ENCODE measurements at places on chromosomes 2 and 18.

- no peak for DNase-seq
These were observed 385.4 kb downstream of the SOX11 start for GRCh38 chr2:6077585-6077984.

DNA sequence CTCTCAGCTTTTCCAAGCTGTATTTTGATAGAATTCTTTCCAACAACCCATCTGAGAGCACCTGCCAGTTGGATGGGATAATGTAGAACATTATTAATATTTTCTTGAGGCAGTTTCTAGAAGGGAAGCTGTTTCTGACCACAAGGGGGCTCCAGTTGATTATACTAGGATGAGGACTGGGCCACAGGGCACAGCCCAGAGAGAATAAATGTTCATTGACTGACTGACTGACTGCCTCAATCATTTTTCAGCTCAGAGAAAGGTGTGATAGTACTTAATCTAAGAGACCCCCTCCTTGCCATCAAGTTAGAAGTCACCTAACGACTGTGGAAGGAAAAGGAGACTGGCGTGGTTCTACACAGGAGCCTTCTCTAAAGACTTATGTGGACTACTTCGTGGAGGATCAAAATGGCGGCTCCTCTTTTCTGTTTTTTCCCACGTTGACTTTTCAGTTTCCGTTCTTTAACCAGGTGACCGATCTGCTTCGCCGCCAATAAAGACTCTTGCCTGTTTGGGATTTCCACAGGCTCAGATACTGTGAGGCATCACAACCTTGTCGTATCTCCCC, 31.9 kb upstream of the CREG2 start:
- peak; percentile 56 for DNase-seq

DNA sequence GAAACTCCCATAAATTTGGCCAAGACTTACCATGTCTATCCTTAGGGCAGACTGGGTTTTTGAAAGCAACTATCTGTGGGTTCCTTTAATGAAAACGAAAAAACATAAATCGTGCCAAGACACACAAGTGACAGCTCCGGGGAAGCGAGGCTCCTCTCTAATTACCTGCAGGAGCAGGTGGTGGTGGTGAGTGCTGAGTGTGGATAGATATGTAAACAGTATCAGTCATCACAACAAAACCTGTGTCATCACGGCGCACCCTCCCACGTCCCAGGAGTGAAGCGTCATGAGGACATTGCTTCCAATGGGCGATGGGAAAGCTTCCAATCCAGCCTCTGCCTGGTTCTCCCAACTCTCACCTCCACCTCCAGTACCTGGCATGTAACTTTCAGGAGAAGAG, 31.3 kb downstream of the ACKR3 start:
- DNase-seq = no peak

DNA sequence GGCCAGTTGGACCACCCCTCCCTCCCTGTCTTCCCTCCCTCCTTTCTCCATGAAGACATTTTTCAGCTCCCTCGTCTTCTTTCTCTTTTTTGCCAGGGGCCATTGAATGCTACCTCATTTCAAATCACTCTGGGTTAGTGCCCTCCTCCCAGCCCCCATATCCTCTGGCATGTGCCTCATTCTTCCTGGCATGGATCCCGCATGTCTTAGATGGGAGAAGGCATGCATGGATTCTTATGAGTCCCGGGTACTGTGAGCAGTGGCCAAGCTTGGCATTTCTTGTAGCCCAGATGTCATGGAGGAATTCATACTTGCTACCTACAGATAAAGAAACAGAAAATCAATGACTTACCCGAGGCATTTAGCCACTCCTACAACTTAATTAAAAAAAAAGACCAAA, 9.0 kb upstream of the HAAO start:
- no peak for DNase-seq

Measured in NT2/D1 (cell line).